ENCODE measurements at places on chromosomes 5 and 9.

DNA sequence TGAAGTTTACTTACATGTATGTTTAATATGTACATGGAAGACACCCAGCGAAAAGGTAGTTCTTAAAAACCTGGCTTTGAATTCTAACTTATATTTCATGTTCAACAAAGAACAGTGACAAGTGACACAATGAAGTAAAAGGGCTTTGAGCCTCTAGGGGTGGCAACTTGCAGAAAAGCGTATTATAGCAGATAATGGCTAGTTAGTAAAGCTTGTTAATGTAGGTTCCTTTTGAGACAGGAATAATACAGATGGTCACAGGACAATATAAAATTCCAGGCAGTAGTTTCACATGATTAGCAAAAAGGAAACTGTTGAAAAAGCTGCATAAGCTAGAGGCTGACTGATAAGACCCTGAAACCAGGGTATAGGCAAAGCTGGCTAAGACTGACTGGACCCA is 132.4 kb upstream of the FTMT start:
- no peak for DNase-seq

- DNase-seq, result no peak
These were observed 169.5 kb upstream of the IER5L start for GRCh38 chr9:129347316-129348120.

DNA sequence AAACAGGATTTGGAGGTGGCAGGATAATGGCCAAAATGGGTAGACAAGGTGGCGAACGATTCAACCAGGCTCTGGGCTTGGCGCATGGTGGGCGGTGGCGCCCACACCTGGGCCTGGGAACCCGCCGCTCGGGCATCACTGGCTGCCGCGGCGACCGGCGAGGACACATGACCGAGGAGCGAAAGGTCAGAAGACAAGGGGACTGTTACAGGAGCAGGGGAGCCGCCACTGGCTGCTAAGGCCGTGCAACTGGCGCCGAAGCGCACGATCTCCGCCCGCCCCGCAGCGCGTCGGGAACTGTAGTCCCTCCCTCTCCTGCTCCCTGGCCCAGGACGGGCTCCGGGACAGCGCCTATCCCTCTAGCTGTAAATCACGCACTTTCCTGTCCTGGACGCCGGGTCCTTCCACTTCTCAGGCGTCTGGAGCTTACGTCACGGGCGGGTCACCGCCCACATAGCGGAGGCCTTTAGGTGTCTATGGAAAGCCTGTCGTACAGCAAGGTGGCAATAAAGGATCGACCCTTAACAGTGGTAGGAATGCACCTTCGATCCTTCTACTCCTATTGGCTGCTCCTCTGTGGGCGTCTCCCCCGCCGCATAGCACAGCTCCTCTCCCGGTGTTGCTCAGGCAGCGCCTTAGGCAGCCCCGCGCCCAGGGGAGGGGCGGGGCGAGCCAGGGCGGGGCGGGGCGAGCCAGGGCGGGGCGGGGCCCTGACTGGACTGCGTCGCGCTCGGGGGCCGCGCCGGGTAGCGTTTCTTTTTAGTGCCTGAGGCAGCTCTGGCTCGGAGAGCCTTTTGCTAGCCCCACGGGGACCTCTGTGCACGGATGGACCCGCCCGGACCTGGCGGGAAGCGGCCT is at the start of gene ICE1:
Gene ICE1 (plus strand): TSS at position 717 of the 858 bp plus-strand sequence. CDS start 239 bp downstream, outside the sequence.
- peak; percentile 99 for DNase-seq

DNA sequence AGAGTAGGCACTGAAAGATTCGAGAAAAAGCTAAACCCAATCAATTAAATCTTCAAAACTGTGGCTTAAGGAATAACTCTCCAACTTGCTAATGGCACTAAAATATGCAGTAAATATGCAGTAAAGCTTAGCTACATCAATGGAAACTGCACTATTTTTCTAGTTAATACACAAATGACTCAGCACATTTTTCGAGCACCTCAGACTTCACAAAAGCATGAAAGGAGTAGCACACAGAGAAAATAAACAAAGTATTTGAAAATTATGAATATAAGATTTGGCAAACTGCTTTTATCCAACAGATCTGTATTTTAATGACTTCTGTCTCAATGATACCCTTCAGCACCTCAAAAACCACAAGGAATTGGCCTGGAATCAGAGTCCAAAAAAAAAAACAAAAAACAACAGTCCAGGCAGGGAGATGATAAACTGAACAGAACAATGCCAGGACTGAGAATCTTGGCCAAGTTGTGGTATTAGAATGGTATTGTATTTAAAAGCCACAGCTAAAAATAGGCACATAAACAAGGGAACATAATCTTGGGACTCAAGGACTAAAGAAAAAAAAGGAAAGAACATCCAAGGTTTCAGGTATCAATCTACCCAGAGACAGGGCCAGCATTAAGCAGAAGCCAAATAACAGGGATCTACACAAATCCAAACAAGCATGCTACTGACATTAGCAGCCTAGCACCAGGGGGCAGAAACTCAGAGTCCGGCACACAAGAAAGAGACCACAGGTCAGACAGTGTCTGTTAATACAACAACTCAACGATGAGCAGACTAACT is 21.4 kb downstream of the TMEM245 start:
- DNase-seq, result peak; percentile 82

DNA sequence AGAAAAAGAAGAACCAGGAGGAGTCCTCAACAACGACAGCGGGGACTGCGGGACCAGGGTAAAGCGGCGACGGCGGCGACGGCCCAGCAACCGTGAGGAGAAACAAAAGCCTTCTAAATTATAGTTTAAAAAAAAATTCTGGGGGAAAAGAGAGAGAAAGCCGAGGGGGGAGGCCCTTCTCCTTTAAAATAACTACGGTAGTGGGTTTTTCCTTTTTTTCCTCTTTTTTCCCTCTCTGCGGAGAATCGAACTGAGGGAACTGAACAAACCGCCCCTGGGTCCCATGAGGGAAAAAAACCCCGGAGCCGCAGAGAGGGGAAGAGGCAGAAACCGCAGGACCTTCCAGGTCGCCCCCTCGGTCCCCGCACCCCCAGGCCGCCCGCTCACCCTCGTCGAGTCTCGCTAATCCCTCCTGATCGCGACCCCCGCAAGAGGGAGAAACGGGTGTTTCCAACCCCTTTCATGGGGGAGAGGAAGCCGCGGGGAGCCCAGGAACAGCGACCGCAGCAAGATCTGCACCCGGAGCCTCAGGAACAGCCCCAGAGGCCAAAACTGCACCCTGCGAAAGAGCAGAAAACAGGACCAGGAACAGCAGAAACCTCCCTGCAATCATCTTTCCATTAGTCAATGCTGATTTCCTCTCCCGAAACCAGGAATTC is 453 bp downstream of the CPEB4 start:
- DNase-seq, result no peak

GRCh38 chr5:61942462-61943049 is 363.4 kb upstream of the KIF2A start:
- no peak for DNase-seq

DNA sequence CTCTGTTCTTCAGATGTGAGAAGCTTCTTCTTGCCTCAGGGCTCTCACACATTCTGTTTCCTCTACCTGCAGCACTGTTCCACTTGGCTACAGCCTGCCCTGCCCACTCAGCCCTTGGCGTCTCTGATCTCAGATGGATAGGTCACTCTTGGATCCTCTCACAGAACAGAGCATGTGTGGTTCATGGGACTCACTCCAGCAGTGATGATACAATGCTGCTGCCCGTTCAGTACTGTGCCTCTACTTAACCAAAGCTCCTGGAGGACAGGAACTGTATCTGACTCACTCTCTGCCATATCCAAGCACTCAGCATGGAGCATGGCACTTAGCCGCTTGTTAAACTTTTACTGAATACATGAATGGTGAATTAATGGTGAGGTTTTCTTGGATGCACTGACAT is 3.4 kb upstream of the SPINK4 start:
- DNase-seq, result no peak

DNA sequence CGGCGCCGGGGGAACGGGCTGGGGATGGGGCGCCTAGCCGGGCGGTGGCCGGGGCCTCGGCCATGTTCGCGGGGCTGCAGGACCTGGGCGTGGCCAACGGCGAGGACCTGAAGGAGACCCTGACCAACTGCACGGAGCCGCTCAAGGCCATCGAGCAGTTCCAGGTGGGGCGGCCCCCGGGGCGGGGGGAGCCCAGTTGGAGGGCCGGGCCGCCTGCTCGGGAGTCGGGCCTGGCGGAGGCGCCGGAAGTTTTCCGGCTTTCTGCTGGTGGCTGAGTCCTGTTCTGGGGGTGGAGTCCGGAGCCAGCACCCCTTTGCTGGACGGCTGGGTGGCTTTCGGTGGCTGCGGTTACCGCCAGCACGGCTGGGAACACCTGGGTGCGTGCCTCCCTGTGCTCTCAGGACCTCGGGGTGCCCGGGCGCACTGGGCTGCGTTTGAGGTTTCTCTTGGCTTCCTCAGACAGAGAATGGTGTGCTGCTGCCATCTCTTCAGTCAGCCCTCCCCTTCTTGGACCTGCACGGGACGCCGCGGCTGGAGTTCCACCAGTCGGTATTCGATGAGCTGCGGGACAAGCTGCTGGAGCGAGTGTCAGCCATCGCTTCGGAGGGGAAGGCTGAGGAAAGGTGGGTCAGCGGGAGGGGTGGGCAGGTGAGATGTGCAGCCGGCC is 454 bp downstream of the NELFB start:
- peak; percentile 38 for DNase-seq

DNA sequence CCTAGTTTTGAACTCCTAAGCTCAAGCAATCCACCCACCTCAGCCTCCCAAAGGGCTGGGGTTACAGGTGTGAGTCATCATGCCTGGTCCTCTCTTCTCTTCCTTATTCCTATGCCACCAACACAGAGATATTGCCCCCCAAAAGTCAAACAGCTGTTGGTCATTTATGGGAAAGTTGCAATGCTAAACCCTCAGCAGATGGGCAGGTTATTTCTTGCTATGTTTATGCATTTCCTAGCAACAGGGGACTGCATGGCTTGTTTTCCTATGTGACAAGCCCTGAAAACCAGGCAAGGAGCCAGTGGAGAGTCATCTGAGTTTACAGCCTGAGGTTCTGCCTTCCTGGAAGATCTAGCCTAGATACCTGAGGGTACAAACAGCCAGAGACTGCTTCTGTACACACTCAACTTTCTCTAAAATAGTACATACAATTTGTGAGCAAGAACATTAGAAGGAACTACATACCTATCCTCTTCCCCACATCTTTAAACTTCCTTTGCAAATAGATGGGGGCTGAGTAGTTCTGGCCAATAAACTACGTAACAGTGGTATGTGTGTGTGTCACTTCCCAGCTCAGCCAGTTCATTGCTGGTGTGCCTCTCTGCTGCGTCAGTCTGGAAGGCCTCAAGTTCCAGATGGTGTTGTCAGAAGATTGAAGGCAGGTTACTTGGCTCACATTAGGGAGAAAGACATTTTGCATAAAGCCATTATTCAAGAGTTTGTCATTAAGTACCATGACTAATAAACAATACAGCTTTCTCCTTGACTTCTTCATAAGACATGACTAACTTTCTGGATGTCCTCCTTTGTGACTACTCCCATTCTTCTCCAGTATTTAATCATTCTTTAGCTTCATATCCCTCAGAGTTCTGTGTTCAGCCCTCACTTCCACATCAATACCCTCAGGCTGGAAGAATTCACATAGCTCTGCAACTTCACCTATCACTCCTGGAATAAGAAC is 65.3 kb downstream of the CSNK1A1 start:
- DNase-seq, result peak; percentile 99

- DNase-seq, result no peak
These were observed 993.0 kb downstream of the MAT2B start for GRCh38 chr5:164498438-164498837.

- DNase-seq, result no peak
These were observed 324 bp downstream of the LPCAT1 start for GRCh38 chr5:1523480-1523792.

Data from HT1080 (cell line).